Anterior cingulate cortex (tissue), 58 donors: ENCODE measurements at places on chromosomes 16 and 17.

DNA sequence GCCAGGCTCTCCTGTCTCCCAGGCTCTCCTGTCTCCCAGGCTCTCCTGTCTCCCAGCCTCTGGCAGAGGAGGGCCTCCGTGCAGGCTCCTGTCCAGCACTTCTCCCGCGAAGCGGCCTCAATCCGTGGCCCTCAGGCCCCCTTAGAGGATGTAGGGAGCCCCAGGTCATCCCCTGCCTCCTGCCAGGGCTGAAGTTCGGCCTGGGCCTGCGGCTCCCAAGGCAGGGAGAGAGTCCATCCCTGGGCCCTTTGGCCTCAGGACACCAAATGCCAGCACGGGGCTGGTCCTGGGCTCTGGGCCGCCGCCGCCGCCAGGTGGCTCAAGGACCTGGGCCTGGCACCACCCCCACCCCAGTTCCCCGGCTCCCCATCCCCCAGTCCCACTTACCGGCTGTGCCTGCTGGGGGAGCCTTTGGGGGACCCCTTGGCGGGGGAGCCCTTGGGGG is 370 bp downstream of the EVPL start:
- DNase-seq: no peak

- DNase-seq: peak; percentile 3
Measured at GRCh38 chr17:66200685-66201092, 8.8 kb upstream of the CEP112 start.

DNA sequence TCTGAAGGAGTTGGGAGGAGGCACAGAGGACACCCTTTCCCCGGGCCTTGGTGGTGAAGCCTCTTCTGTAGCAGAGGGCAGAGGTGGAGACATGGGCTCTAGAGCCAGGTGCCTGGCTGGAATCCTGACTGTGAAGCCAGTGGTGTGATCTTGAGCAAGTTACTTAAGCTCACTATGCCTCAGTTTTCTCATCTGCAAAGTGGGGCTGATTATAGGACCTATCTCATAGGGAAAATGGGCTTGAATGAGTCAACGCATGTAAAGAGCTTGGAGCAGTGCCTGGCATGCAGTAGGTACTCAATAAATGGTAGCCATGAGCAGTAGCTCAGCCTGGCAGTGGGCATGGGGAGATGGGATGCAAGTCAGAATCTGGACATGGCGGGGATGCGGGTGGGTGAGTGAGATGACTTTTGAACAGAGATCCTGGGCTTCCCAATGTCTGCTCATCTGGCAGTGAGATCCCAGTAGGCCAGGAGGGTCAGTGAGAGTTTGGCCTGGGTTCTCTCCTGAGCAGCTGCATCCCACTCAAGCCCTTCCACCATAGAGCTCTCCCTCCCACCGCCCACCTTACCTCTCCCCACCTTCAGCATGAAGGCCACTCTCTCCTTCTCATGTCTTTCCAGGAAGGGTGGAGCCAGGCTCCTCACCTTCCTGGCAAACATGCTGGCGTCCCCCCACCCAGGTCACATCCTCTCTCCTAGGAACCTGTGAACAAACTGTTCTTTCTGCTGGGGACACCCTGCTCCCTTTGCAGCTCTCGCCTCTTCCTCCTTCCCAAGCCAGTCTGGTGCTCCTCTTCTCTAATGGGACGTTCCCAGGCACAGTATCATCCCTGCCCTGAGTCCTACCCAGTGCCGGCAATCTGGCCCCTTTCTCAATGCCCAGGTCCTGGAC is 13.1 kb upstream of the SP2 start:
- DNase-seq: no peak

- no peak for DNase-seq
Measured at GRCh38 chr17:68248199-68248825, 469 bp downstream of the AMZ2 start.

- no peak for DNase-seq
Measured at GRCh38 chr17:38750312-38751121, 2.0 kb upstream of the PSMB3 start.

- DNase-seq: no peak
Measured at GRCh38 chr17:56548661-56549060, 44.8 kb upstream of the NOG start.

GRCh38 chr17:8705427-8705826 is 39.2 kb downstream of the CCDC42 start:
- DNase-seq: no peak

DNA sequence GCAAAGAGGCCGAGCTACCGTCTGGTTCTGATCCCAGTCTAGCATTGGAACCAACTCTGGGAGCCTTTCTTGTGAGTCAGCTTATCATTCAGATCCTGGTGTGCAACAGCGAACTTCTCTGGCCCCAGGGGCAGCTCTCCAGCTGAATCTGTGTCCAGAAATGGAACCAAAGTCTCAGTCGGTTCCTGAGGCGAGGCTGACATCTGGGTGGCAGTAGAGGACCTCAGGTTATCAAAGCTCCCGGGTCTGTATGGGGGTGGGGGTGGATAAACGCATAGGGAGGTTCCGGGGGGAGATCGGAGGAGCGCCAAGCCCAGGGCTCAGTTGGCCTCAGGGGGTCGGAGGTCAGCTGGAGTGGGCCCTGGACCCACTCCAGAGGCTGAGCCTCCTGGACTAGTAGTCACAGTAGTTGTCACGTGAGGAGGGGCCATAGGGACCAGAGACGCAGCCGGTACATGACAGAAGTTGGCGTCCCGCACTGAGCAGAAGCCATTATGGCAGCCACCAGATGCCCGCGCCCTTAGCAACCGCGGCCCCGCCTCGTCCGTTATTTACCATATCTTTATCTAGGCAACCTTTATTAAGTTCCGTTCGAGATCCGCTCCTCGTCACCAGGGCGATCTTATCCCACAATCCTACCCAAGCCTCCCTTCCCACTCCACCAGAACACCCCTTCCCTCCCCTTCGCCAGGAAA is 12.9 kb downstream of the RDM1 start:
- no peak for DNase-seq

DNA sequence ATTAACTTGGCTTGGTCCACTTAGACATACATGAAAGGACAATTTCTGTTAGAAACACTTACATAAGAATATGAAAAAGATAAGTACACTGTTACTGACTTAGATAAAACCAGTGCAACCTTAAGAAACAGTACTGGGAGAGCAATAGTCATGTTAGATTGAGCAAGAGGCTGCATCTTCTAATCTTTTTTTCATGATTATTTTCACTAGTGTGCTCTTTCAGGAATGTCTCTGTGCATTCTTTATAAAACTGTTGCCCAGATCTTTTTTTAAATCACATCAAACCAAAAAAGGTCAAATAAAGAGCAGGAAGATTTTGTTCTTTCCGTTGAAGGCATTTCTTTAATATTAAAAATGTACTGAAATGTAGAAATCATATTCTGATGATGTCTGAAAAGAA is 100.7 kb upstream of the AXIN2 start:
- no peak for DNase-seq

DNA sequence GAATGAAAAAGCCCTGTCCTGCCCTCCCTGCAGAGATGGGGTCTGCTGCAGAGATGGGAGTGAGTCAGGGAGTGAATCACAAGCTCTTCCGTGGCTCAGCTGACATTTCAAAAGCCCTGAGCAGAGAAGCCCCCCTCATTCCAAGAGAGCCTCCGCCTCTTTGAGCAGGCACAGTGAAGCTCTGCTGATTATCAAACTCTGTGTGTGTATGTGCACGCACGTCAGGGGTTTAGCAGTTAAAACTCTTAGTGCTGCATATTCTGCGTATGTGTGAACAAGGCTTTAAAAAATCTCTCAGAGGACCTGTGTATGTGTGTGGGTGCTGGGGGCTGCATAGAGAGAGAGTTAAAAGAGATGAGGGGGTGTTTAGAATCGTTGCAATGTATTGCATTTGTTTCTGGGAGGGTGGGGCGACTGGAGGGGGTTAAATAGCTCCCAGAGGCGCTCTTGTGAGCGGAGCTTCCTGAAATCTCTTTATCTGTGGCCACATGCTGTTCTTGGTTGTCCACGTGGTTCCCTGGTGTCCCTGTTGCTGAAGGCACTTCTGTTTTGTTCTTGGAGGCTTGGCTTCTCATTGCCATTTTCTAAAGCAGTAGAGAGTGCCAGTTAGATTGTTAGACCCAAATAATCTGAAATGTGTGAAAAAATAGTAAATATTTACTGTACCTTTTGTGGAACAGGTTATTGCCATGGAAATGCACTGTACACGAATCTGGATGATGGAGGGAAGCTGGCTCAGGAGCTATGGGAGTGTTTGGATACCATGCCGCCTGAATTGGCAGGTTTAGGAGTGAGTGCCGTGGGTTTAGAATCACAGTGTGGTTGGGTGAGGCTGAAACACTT is 116.6 kb downstream of the PRKCB start:
- no peak for DNase-seq

GRCh38 chr16:10522966-10523365 is 57.4 kb downstream of the EMP2 start:
- no peak for DNase-seq

- DNase-seq: no peak
Measured at GRCh38 chr17:32341141-32341856, 674 bp downstream of the C17orf75 start.

DNA sequence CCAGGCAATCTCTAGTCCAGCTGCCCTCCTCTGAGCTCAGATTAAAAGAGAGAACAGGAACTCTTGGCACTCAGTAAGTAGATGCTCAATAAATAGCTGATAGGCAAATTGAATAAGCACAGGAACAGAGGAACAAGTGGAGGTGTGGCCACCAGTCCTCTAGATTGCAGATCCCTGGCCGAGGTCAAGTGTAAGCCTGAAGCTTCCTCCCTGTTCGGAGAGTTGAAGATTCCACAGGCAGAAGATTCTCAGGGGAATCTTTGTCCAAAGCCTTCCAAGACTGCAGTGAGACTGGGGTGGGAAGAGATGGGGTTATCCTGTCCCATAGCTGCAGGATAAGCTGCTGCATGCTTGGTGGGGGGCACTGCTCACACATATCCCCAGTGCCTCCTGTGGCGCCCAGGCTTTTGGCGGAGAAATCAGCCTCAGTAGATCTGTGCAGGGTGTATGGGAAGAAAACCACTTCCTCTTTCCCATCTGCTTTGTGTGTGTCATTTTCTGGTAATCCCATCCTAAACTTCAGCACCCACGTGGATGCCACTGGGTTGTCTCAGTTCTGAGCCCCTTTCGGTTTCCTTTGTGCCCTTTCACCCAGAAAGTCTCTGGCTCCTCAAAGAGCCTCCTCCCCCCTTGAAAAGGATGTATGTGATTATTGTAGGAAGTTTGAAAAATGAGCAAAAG is 12.1 kb downstream of the CD300A start:
- DNase-seq: no peak

- no peak for DNase-seq
Measured at GRCh38 chr16:71712501-71712900, 12.0 kb downstream of the PHLPP2 start.

DNA sequence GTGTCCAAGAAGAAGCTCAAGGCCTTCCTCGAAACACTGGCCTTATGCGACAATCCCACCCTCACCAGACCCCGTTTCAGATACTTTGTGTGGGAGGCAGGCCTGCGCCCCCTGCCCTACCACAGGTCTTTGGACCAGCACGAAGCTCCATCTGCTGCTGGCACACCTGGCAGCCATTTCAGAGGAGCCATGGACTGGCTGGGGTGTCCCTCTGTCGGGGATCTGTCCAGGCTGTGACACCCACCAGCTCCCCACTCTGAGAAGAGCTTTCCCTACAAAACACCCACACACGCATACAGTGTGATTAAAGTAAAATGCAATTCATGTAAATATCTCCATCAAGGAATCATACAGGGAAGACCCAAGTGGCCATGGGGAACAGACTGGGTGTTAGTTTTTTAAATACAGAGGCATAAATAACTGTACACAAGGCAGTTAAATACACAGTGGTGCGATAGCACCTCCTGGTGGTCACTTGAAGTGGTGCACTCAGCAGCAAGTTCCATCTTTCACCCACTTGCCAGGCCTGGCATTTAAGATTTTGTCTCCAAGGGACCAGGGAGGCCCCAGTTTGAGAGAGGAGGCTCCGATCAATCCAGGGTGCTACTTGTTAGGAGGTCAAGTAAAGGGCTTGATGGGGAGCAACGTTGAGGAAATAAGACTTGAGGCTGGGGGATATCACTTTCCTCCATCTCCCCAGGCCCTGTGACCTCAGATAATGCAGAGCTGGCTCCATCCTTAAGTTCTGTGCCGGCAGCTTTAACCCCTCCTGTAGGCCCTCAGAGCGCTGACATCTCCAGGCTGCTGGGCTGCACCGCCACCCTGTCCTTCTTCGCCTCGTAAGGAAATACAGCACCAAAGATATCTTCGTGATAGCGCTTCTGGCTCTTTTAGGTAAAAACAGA is 43.6 kb downstream of the NOS2 start:
- peak; percentile 29 for DNase-seq
